ENCODE measurements at places on chromosomes 2 and 18.

- no peak for DNase-seq
Measured at GRCh38 chr2:237058423-237058822, 27.3 kb upstream of the COPS8 start.

DNA sequence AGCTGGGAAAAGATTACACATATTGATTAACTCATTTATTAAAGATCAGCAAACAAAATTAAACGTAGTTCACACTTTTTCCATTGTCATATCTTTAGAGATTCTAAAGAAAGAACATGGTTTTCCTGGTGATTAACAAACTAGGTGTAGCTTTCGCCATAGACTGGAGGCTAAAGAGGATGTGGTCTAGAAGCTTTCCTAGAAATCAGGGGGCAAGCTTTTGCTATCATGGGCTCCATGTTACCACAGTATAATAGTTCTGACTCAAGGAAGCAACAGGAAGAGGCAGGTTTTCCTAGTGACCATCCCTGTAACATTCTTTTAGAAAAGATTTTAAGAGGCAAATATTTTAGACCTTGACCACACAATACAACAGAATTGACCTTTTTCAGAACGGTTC lies 232.7 kb downstream of the METTL4 start:
- no peak for DNase-seq

DNA sequence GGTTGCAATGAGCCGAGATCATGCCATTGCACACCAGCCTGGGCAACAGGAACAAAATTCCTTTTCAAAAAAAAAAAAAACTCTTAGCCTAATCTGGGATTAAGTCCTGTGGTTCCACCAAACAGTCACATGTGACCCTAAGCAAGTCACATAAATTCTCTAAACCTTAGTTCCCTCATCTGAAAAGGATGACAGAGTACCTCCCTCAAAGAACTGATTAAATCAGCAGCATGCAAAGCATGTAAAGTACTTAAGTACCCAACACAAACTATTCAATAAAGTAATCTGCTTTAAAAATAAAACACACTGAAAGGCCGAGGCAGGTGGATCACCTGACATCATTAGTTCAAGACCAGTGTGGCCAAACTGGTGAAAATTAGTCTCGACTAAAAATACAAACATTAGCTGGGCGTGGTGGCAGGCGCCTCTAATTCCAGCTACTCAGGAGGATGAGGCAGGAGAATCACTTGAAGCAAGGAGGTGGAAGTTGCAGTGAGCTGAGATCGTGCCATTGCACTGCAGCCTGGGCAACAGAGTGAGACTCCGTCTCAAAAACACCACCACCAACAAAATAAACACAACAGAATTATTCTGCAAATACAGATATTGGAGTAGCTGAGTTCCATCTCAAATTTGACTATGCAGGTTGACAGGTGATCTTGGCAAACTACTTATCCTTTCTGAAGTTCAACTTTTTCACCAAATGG lies 7.0 kb downstream of the USP34 start:
- DNase-seq, result no peak

DNA sequence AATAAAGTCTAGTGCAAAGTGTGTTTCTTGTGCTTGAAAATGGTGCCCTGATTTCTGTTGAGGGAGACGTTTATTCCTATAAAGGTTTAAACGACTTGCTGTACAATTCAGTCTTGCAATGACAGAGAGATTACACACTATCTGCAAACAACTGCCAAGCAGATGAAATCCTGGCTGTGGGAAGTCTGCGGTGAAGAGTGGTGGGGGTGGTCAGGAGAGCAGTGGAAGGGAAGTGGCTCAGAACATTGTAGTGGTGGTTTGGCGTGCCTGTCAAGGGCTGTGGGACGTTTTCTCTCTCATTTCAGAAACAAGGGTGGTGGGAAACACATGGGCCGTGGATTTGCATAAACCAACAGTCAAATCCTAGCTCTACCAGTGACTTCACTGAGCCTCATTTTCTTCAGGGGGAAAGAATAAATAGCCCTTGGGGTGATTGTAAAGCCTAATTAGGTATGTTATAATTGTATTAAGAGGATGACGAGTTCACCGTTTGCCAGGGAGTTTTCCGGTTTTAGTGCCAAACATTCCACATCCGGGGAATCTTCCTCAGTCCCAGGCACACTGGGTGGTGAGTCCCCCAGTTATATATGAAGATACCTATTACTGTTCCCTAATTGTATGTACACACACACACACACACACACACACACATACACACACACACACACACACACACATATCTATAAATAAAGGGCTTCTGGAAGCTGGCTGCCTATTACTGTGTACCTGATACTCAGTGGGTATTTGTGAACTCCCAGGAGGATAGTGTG lies 115.0 kb downstream of the SPTBN1 start:
- peak; percentile 90 for DNase-seq

DNA sequence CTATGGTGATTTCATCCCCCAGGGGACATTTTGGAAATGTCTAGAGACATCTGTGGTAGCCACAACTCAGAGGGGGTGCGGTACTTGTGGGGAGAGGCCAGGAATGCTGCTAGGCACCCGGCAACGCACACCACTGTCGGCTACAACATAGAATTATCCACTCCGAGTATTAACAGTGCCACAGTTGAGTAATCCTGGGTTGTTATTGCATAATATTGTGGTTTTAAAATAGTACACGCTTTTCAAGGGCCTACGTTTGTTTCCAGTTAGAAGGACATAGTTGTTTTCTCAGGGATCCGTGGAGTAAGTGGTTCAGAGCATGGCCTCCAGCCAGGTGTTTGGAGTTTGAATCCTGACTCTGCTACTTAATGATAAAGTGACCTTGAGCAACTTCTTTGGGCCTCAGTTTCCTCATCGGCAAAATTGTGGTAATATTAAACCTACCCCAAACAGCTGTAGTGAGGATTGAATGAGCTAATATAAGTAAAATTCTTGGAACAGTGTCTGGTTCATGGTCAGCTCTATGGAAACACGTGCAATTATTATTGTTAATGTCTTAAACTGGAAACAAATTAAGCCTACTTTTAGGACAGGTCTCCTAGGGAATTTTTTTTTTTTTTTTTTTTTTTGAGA lies 24.5 kb downstream of the CYP27A1 start:
- DNase-seq, result no peak

DNA sequence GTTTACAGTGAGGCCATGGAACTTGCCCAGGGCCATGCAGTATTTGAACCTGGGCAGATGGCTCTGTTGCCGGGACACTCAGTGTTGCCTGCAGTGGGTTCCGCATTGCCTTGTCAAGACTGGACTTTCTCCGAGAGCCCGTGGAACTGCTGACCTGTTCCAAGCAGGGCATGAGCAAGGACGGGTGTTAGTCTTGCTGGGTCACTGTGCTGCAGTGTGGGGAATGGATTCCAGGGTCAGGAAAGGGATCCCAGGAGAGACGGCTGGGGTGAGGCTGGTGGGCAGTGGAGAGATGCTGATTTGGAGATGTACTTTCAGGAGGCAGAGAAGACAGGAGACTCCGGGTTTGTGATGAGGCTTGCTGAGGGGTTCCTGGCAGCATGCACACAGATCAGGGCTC lies 348.7 kb upstream of the HS6ST1 start:
- DNase-seq, result no peak

DNA sequence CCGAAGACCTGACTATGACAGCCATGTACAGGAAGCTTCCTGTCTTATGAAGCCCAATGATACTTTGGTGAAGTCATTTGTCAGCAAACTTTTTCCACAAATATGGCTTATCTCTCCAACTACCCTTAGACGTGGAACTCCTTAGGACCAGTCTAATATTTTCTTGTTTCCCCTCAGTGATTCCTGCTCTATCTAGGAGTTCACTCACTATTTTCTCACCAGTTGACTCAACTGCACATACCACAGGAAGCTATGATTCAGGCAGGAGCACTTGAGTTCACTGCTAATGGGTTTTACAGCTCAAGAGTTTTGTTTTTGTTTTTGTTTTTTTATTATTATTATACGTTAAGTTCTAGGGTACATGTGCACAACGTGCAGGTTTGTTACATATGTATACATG lies 109.3 kb downstream of the ANTXR1 start:
- DNase-seq, result no peak

DNA sequence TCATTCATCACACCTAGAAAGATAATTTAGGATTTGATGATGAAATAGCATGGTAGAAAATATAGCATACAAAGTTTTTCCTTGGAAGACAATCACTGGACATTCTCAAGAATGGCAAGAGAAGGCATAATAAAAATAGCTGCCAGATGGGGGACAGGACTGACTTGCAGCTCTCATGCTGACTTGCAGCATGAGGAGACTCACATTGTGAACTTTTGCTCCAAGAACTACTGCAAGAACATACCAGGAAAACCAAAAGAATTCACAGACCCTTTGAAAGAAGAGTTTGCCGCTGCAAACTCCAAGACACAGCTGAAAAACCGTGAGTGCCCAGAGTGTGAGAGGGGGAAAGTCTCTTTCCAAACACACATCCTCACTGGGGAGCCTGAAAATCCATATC lies 47.0 kb downstream of the CRYGD start:
- DNase-seq, result no peak

- DNase-seq, result no peak
Measured at GRCh38 chr2:172233987-172234715, 131.5 kb upstream of the DLX2 start.

GRCh38 chr2:196331143-196331542 lies 159.8 kb upstream of the STK17B start:
- DNase-seq, result no peak

DNA sequence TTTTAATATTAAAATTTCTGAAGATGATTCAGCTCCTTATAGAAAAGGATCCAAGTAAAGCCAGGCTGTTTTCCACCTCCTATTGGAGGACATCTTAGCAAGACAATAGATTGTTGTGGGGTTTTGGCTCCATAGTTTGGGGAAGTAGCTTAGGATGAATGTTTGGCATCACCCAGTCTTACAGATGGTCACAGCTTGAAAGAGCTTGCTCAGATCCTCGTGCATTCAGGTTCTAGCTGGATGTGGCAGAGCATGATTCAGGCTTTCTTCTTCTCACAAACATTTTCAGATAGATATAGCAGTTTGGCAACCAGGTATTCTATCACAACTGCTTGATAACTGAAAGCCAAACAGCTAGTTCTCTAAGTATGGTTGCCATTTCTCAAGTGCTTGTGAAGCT lies 23.6 kb upstream of the PDCL3 start:
- DNase-seq, result no peak

- no peak for DNase-seq
Measured at GRCh38 chr18:36041146-36041545, 26.2 kb downstream of the RPRD1A start.

DNA sequence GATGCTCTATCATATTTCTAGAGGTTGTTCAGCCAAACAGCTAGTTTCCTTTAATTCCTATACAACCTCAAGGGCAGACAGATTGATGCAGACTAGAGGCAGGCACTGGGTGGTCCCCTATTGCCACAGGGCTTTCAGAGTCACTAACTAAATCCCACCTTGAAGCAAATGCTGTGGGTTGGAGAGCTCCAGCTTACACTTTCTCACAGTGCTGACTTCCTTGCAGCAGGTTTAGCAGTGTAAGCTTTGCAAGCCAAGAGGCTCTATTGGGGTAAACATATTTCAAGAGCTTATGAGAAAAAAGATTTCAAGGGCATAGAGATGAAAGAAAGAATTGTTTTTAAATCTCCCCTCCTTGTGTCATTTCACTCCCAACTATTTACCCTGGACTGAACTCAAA lies 366.5 kb upstream of the CRIM1 start:
- no peak for DNase-seq

GRCh38 chr18:58580623-58581022 lies 48.3 kb downstream of the ALPK2 start:
- DNase-seq, result no peak

GRCh38 chr18:76528477-76529432 lies 33.7 kb upstream of the ZNF516 start:
- DNase-seq, result peak; percentile 26

DNA sequence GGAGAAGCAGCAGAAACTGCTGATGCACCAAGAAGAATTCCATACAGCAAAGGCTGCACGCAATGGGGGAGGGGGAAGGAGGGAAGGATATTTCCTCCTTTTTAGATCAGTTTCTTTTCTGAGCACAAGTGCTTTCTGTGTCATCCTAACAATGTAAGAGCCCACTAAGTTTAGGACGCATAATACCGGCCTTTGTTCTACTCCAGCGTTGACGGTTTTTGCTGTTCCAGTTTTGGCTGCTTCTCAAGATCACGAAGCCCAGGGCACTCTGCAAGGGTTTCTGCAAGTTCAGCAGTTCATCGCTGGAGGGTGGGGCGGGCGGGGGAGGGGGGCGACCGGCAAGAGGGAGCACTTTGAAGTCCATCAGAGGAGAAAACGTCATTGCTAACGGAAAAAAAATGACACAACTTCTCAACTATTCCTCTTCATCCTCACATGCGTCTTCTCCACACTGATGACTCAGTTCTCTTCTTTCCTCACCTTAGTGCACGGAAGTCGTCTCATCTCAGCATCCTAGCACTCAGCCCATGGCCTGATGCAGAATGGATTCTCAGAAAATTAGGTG lies 8.7 kb downstream of the FAM178B start:
- peak; percentile 37 for DNase-seq

DNA sequence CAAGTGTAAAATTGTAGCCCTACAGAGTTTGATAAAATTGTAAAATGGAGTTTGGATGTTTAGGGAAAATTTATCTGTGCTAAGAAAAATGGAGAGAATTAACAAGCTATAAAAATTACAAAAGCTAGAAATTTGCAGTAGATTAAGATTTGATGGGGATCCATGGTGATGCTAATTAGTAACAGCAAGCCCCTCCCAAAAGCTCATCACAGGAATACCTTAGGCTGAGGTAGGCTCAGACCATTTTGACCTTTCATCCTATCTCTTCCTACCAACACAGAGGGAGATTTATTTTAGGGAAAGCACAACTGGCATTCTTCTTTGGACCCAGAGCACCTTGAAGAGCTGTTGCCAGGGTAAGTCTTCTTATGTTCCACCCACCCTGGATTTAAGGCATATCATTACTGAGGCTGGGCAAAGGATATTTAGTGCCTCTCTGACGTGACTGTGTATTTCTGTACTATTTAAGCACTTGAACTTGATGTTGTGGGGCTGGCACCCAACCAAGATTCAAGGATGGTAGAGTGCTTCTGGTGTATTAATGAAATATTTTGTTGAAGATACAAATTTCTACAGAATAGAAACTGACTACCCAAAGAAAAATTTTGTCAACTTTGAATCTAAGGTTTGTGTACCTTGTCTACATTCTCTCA lies 70.8 kb upstream of the SLC39A10 start:
- DNase-seq, result no peak

DNA sequence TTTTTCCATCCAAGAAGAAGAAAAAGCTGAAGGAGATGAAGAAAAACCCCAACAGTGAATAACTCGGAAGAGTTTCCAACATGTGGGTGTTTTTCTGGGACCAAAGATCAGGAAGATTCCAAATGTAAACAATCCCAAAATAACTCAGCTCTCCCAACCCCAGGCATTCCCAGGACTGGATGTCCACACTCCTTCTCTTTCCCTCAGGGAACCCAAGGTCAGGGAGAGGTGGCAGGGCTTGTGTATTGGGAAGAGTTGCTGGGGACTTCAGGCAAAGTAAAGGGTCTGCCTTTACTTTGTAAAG lies 268.0 kb downstream of the DYSF start:
- no peak for DNase-seq

- no peak for DNase-seq
Measured at GRCh38 chr2:239438995-239439753, 38.4 kb upstream of the HDAC4 start.
